ENCODE measurements at places on chromosomes 5 and 9. TPM values are rescaled to one million over a fixed set of nuclear protein-coding genes. Genes with fewer than 3 reads are reported as not detected.
A peak's percentile ranks its signal among the peaks of the same experiment; 100 is the strongest.

- DNase-seq, result no peak
Measured at GRCh38 chr9:88045686-88046085, 71.4 kb upstream of the CDK20 start.

- no peak for DNase-seq
Measured at GRCh38 chr9:2718001-2718697, 839 bp downstream of the KCNV2 start.

DNA sequence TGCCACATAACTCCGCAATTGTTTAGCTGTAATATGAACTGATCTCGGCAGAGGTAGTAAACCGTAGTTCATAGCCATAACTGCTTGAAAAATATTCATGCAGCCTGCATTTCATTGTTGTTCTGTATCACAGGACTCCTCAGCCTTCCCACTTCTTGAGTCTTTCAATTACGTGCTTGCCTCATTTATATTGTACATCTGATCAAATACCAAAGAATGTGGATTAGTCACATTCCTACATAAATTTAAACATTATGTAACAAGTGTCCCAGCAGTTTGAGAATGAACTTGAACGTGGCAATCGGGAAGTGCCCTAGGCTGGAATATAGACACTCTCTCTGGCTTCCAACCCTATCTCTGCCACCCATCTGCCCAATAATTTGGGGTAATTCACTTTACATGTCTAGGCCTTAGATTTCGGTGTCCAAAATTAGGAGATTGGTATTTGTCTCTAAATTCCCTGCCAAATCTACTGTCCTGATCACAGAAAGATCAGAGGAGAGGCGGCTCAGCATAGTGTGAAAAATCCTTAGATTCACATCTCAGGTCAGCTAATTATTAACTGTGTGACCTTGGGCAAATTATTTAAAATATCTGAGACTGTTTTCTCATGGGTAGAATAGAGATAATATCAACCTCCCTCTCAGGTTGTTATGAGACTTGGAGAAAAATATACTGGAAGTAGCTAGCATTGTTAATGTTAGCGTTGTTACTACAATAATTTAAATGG is 215.1 kb upstream of the RFX3 start:
- DNase-seq, result no peak

DNA sequence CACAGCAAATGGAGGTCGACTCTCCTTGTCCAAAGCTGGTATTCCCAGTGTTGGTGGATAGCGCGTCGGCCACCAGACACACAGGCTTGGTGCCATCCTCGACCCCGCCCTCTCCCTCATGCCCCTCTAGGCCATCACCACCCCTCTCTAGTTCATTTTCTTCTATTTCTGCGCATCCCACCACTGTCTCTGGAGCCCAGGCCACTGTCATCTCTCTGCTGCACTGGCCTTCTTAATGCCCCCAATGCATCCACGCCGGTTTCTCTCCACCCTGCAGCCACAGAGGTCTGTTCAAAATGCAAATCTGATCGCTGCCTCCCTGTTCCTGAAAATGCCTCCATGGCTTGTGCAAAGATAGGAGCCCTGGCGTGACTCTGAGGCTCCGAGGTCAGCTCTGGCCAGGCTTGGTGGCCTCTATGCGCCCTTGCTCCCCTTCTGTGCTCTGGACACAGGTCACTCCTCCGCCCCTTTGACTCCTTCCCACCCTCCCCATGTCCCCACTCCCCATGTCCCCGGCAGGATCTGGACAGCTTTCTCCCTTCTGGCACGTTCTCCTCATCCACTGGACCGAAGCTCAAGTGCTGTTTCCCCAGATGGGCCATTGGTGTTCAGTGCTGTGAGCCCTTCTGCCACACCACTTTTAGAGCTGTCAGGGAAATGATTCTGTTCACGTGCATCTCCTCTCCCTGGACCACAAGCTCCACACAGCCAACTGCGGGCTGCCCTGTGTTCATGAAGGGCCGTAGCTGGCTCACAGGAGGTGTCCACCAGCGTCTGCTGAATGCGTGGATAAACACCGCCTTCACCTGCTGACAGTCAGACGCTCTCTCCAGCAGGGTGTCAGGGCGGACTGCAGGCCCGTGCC is 59.5 kb upstream of the RNF130 start:
- DNase-seq, result no peak

DNA sequence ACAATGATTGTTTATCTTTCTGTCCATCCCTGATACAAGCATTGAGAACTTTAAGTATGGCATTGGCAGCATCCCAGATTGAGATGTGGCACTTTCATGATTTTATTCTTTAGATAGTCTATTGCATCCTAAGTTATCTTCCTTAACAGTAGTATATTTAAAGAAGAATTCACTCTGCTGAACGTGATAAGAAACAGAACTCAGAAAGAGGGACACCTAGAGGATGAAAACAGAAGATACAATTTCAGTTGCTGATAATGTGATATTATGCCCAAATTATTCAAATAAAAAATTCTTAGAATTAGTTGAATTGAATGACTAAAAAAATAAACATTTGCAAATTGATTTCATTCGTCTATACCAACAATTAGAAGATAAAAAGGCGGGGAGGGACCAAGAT is 218.1 kb upstream of the DMRTA1 start:
- peak; percentile 48 for DNase-seq

Gene SLC34A3
- not detected for total RNA-seq
